ENCODE measurements at places on chromosomes 6 and 20.

GRCh38 chr6:123715006-123715863 is 78.5 kb upstream of the TRDN start:
- DNase-seq = no peak

DNA sequence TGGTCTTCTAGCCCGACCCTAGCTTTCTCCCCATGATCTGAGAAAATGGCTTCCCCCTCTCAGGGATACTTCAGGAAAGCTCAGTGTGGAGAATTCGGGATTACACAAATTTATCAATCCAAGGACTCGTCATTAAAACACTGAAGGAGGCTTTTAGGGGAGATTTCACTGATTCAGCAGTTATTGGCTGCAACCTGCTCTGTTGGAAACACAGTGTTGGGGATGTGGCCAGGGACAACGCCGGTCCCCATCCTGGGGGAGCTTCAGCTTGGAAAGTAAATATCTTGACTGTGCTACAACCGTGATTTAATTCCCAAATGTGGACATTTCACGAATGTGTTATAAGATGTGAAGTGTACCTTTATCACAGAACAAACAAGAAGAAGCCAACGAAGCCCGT is 44.8 kb upstream of the ZNF831 start:
- DNase-seq = no peak

DNA sequence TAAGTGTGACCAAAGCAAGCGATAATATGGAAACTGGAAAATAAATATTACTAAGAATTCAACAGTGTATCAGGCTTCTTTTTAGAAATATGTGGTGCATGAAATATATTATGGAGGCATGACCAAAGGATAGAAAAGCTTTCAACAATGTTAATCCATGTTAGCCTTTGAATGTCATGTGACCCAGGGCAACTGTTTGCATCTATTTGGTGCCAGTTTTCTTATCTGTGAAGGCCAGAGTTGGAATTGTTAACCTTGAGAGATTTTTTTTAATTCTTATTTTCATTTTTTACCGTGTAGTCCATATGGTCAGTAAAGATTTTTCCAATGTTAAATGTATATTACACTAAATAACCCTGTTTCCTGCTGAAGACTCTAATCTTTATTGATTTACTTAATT is 411.1 kb downstream of the BCKDHB start:
- DNase-seq = no peak

DNA sequence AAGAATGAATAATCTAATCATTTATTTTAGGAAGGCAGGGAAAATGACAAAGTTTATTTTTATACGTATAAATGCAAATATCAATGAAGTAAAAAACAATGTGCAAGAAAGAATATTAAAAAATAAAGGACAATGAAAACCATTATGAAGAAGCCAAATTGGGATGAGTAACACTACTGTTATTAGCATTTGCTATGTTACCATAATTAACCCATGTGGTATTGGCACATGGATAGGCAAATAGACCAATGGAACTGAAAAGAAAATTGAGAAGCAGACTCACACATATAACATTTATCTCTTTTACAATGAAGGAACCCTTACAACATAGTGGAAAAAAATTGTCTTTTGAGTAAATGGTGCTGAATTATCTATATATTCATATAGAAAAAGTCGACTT is 214.6 kb downstream of the CLVS2 start:
- DNase-seq = no peak

DNA sequence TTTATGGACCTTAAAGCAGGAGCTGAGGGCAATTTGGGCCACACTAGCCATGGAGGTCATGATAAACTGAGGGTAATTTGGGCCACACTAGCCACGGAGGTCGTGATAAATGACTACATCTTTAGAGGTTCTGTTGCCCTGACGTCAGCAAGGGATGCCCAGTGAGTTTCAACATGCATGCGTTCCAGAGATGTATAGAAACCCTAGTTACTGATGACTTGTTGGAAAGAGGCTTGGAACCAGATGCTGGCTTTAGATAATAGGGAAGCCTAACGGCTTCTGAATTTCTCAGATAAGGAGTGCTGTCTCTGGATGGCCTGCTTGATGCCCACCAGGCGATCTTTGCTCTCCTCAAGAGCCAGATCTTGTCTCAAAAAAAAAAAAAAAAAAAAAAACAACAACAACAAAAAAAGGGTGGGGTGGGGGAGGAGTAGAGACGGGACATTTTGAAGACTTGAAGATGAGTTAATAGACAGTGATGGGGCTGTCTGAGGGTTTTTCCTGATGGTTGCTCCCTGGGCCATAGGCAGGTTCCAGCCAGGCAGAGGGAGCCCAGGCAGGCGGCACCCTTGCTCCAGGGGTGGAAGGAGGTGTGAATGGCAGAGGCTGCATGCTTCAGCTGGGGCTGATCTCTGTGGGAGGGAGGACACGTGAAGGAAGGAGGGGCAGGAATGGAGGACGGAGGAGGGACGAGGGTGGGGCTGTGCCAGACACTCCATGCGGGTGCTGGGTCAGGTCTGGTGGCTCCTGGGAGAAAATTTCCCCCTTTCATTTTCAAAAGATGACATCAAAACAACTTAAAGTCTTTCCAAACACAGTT is 27.0 kb upstream of the FRMD1 start:
- DNase-seq = no peak

GRCh38 chr6:147382945-147383554 is 125.4 kb upstream of the SAMD5 start:
- no peak for DNase-seq

- DNase-seq = no peak
Measured at GRCh38 chr6:99306341-99306740, 43.1 kb downstream of the FAXC start.

- DNase-seq = no peak
Measured at GRCh38 chr6:32932132-32932868, 8.5 kb downstream of the HLA-DMB start.

DNA sequence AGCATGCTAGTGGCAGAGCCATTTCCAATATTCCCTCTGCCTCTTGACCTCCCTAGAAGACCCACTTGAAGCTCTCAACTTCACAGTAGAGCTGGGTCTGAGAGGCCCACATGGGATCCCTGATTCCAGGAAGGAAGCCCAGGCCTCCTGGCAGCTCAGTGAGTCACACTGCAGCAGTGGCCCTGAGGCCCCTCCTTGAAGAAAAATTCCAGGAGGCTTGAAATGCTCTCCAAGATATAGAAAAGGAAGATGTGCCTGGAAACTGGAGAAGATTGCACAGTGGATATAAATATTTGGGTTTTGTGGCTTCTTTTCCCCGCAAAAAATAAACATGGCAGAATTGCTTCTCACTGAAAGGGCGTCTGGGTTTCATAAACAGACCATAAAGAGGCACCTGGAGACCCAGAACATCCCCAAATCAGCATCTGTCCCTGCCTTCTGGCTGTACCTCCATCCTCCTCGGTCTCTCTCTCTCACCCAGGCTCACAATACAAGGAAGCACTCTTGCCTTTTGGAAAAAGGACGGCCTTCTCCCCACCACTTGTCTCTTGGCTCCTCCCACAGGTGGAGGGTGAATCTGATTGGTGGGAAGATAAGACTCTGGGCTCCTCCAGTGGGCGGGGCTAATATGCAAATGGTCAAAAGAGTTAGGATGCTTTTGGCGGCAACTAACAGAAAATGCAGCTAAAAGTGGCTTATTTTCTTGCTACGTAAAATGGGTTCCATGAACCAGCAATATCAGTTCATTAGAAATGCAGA is 200.0 kb upstream of the SULF2 start:
- DNase-seq = no peak

- no peak for DNase-seq
Measured at GRCh38 chr6:48176645-48177308, 65.8 kb upstream of the PTCHD4 start.

DNA sequence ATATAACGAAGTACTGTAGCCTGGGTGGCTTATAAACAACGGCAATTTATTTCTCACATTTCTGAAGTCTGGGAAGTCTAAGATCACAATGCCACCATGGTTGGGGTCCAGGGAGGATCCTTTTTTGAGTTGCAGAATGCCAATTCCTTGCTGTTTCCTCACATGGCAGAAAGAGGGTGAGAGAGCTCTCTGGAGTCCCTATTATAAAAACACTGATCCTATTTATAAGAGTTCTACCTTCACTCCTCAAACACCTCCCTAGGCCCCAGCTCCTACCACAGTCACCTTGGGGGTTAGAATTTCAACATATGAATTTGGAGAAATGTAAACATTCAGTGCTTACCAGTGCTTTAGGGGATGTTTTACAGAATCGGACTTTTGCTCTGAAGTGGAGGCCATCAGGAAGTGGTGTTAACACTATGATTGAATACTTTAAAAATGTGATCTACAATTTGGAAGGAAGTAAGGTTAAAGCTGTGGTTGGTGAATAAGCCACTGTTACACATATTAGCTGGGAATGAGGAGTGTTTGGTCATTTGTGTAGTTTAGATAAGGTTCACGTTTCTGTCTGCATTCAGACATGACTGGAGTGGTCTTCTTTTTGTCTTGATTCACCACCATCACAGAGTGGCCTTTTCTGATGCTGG is 79.9 kb upstream of the SPTLC3 start:
- no peak for DNase-seq

GRCh38 chr6:2492686-2493523 is 247.5 kb upstream of the GMDS start:
- no peak for DNase-seq

DNA sequence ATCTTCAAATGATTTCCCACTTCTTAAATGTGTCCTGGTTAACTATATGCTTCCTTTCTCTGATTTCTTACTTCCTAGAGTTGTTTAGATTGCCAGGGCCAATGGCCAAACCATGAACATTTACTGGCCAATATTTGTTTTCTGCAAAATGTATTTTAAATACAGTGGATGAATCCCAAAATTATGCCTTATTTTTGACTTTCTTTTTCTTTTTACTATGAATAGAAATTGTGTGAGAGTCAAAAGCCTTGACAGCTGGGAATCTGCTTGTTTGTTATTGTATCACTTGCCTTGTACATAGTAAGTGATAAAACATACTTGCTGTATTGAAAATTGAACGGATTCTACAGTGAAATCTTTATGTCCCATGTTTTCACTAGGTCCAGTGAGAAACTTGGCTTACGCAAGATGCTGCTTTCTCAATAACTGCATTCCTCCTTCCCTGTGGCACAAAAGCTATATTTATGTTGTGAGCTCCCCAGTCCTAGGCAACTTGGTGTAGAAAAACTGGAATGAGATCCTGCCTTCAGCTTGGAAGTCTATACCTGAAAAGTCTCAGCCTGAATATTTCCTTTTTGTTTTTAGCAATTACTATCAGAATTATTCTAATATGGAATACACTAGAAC is 295.2 kb downstream of the EPHA7 start:
- no peak for DNase-seq

- no peak for DNase-seq
Measured at GRCh38 chr6:8731874-8732273, 296.5 kb upstream of the SLC35B3 start.

DNA sequence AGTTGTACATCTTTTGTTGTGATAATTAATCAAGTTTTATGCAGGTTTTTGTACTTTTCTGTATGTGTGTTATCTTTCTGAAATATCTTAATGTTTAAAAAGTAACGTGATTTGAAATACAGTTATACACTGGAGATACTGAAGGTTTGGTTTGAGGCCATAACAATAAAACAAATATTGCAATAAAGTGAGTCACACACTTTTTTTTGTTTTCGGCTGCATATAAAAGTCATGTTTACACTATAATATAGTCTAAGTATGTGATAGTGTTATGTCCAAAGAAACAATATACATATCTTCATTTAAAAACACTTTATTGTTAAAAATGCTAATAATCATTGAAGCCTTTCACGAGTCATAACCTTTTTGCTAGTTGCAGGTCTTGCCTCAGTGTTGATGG is 473.1 kb upstream of the GJE1 start:
- no peak for DNase-seq

- DNase-seq = no peak
Measured at GRCh38 chr20:41510847-41511450, 107.2 kb downstream of the CHD6 start.

- no peak for DNase-seq
Measured at GRCh38 chr6:143562143-143562542, 50.6 kb upstream of the FUCA2 start.

GRCh38 chr20:10201321-10201870 is 17.2 kb upstream of the SNAP25 start:
- DNase-seq = no peak

DNA sequence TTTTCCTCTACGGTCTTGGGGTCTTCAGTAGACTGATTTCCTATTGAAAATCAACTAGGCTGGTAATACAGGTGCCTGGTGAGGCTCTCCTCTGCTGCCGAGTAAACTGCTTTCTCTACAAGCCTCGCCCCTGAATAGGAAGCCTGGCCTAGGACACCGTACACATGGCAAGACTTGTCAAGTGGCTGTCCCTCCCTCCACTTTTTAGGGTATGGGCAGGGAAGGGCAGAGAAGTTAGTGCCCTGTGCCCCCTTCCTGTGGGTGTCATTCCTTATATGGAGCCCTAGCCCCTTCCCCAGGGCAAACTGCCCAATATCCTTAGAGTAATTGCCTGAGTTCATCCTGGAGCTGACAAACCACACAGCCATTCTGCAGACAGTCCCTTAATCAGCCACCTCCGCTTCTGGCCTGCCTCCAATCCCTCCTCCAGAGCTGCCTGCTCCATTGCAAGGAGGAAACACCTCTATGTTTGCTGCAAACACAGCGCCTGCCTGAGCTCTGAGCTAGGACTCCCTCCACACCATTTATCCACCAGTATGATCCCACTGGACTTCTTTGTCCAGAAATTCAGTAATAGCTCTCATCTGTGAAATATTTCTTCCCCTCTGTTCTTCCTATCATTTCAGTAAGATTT is 93.1 kb downstream of the CHD6 start:
- no peak for DNase-seq

GRCh38 chr6:137878486-137879285 is 11.6 kb downstream of the TNFAIP3 start:
- DNase-seq = no peak

- no peak for DNase-seq
Measured at GRCh38 chr6:78670802-78671201, 196.5 kb upstream of the IRAK1BP1 start.

DNA sequence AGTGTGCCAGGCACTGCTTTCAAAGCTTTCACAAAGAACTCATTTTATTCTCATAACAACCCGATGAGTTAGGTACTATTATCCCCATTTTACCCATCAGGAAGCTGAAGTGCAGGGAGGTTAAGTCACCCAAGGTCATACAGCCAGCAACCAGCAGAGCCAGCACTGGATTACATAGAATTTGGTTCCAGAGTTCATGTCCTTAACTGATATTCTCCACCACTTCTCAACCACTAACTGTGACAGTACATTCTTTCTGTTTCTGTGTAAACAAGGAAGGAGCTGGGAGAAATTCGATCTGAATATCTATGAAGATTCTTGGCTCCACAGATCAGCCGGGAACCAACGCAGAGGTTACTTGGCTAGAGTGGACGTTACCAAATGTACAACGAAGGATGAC is 98.0 kb downstream of the KIF16B start:
- DNase-seq = no peak

DNA sequence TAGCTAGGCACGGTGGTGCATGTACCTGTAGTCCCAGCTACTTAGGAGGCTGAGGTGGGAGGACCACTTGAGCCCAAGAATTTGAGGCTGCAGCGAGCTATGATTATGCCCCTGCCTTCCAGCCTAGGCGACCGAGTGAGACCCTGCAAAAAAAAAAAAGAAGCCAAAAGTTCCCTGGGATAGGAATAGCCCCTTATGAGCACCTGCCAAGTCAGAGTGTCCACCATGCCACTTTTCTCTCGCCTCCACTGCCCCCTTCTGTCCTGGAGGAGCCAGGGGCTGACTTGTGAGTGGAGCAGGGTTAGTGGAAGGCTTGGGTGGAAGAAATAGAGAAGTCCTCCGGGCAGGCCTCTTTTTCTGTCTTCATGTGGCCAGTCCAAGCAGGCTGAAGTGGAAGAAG is 12.1 kb upstream of the DDX27 start:
- no peak for DNase-seq

GRCh38 chr6:28774292-28775051 is 149.3 kb downstream of the TRIM27 start:
- no peak for DNase-seq

GRCh38 chr6:15396808-15397207 is 150.9 kb downstream of the JARID2 start:
- DNase-seq = no peak
